ENCODE measurements at places on chromosomes 5 and 9. TPM values are rescaled to one million over a fixed set of nuclear protein-coding genes. Genes with fewer than 3 reads are reported as not detected.

NCBP1 gene
- total RNA-seq: 25.6 TPM

HTR4 gene
- not detected for total RNA-seq

SLC34A1 gene
- total RNA-seq: not detected

LEAP2 gene
- total RNA-seq: 0.43 TPM

PITX1 gene
- 76.3 TPM for total RNA-seq

SLC6A7 gene
- under 0.01 TPM for total RNA-seq

MED10 gene
- total RNA-seq: 16.6 TPM

HAPLN1 gene
- total RNA-seq: 1.1 TPM

OBP2B gene
- total RNA-seq: not detected

PRUNE2 gene
- 0.72 TPM for total RNA-seq

NR2F1-AS1 gene
- total RNA-seq: 33.8 TPM

ANKRD34B gene
- total RNA-seq: not detected

STKLD1 gene
- 0.14 TPM for total RNA-seq

SLC12A7 gene
- total RNA-seq: 17.0 TPM

WDR31 gene
- total RNA-seq: 1.3 TPM

CCL21 gene
- not detected for total RNA-seq

PCDHB9 gene
- total RNA-seq: not detected

PCDHGC5 gene
- 6.6 TPM for total RNA-seq
